RPMI7951 (cell line): ENCODE measurements at places on chromosomes 11 and 22. TPM values are rescaled to one million over a fixed set of nuclear protein-coding genes. Genes with fewer than 3 reads are reported as not detected.

- no peak for DNase-seq
These were observed 16.4 kb downstream of the TOM1 start for GRCh38 chr22:35315855-35316745.

DNA sequence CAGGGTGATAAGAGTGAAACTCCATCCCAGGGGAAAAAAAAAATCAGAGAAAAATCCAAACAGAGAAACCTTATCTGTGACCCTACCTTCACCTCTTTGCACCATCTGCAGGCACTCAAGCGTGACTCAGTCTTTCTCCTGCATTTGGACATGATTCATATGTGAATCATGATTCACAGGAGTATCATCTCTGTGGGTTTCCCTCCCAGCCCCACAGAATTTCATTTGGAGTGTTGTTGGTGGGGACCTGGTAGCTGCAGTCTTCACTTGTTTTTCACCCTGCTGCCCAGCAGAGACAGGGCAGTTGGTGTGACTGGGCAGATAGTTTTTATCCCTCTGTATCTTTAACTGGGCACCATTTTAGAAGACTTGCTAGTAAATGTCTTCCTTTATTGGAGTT lies 75.7 kb downstream of the DEPDC5 start:
- DNase-seq: peak; percentile 97

DNA sequence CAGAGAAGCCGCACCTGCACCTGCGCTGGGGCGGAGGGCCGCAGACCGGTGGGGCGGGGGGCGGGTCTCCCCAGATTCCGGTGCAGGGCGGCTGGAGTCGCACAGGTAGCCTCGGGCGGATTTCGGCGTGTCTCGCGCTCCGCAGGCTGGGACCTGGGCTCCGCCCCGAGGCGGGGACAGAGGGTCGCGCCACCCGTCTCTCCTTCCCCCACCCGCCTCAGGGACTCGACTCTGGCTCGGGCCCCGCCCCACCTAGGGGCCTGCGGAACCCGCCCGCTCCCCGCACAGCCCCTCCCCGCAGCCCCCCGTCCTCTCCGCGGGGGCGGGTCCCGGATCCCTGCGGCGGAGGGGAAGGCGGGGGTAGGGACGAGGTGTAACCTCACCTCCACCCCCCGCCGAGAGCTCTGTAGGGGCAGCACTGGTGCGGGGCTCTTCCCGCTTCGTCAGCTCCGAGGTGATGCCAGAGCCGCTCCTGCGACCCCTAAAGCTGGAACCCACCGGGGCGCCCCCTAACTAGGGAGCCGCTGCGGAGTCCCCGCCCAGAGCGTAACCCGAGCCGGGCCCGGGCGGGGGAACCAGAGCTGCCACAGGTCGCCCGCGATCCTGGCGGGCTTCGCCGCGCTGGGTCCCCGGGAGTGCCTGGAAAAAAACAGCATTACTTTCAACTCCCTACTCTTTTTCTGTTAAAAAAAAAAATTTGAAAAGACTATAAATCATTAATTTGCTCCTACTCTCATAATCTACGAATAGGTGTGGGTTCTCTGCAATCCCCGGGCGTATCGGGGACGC lies at the start of gene SLC29A2:
SLC29A2 (minus strand) TSS at position 134 of the 789 bp plus-strand sequence. CDS start 169 bp downstream, outside the sequence.
- peak; percentile 33 for DNase-seq

- DNase-seq: no peak
These were observed 3.4 kb downstream of the TOM1 start for GRCh38 chr22:35303029-35303624.

DNA sequence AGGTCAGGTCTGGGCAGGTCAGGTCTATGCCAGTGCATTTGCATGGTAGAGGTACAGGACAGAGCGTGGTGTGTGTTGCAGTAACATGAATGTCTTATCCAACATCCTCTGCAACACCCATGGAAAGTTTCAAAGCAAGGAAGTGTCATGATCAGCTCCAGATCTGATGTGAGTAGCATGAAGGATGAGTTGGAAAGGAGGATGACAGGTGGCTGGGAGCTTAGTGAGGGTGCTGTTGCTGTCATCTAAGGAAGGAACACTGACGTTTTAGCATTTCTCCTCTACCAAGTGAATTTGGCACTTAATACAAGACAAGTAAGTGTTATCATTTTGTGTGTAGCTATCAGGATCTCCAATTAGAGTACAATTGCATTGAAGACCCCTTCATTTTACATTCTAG lies 65.1 kb downstream of the GRK3 start:
- no peak for DNase-seq

DNA sequence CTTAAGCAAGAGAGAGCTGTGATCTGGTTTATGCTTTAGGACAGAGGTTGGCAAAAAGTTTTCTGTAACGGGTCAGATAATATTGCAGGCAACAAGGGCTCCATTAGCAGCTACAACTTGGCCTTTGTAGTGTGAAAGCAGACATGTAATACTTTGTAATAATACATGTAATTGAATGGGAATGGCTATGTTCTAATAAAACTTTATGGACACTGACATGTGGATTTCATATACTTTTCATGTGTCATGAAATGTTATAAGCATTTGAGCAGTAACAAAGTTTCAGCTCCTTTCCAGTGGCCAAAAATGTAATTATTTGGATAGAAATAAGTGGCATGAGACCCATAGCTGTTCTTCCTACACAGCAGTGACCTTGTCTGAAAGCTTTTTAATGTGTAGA lies 3.1 kb downstream of the DYNC2H1 start:
- DNase-seq: no peak

DNA sequence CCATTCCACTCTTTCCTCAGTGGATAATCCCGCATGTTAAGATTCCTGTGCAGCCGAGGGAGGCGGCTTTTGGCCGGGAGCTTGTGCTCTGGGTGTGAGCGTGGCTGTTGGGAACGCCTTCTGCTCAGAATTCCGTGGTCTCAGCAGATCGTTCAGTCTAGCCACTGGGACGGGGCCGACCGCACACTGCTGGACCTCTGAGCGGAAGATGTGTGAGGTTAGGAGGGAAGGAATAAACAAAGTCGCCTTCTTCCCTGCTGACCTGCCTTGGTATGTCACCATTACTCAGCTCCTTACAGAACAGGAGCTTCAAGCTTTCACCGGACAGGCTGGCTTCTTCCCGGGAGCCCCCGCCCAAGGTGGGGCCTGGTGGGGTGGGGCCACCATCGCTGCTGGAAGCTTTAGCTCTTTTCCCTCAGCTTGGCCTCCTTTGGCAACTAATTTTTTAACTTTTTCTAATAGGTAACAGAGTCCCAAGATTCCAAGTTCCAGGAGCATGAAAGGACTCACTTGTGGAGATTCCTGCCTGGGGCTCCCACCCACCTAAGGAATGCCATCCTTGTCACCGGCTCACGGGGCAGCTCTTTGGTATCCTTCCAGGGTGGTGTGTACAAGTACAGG lies 22.5 kb upstream of the SEPTIN5 start:
- DNase-seq: no peak

- DNase-seq: no peak
These were observed 203.7 kb downstream of the NELL1 start for GRCh38 chr11:20873054-20873453.

GRCh38 chr11:10497371-10498021 lies 42.4 kb downstream of the AMPD3 start:
- no peak for DNase-seq

DNA sequence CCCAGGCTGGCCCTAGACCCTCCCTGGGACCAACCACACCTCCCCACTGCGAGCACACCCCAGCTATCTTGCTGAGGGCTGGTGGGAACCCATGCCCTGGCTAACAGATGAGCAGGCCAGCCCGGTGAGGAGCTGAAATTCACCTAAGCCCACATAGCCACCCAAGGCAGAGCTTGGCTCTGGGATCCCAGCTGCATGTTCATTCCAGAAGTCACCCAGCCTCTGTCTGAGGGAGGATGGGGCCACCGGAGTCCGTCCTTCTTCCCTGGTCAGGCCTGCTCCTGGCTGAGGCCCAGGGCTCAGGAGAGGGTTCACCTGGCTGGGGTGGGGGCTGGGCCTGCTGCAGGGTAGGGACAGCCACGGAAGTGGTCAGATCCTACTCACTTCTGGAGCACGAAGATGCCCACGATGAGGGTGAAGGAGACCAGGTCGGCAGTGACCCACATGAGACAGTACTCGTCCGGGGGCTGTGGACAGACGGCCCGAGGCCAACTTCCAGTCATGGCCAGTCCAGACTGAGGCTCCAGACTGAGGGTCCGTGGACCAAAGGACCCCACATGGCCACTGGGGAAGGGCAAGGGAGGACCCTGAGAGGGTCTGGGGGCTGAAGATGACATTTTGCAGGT lies 6.6 kb upstream of the KLHL35 start:
- no peak for DNase-seq

DNA sequence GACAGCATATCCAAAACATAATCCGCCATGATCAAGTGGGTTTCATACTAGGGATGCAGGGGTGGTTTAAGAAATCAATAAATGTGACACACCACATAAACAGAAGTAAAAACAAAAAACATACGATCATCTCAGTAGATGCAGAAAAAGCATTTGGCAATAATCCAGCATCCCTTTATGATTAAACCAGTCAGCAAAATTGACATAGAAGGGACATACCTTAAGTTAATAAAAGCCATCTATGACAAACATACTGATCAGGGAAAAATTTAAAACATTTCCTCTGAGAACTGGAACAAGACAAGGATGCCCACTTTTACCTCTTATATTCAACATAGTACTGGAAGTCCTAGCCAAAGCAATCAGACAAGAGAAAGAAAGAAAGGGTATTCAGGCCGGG lies 49.6 kb downstream of the GAS2 start:
- no peak for DNase-seq

DNA sequence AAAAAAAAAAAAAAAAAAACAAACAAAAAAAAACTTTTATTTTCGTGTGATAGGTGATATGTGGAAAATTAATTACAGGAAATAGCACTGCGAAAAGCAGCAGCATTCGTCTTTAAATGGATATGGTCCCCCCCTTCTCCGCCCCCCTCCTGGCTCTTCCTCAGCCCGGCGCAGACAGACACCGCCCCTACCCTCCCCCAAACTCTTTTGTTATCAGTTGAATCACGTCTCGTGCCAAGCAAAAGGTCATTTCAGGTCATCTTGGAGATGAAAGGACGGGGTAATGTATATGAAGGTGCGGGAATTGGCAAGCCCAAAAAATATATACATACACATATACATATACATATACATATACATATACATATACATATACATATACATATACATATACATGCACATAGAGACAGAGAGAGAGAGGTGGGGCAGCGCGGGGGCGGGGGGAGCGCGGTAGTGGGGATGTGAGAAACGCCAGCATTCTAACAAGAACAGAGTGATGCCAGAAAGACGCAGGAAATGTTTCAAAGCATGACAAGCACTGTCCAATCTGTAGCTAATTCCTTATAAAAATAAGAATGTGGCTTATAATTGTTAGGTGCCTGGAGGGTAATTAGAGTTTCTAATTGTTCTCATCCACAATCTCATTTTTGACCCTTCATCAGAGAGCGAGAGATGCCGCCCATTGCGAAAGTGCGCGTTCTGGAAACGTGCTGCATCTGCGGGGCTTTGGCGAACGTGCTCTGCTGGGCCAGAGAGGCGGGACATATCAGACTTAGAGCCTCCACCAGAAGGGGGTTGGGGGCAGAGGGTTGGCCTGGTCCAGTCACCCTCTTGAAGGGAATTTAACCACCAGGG lies 214.5 kb upstream of the UBASH3B start:
- DNase-seq: no peak

- peak; percentile 24 for DNase-seq
These were observed 13.5 kb downstream of the FSHB start for GRCh38 chr11:30244265-30244664.

- peak; percentile 10 for DNase-seq
These were observed 680.9 kb upstream of the ANO5 start for GRCh38 chr11:21511835-21512440.

Gene JRKL
- total RNA-seq: 9.4 TPM in 2 replicates

Gene MYBPC3
- total RNA-seq: not detected in 2 replicates

Gene LDHAL6A
- not detected in 2 replicates for total RNA-seq

Gene FGF3
- not detected in 2 replicates for total RNA-seq

Gene ZP1
- 3.7 and 4.6 TPM in 2 replicates for total RNA-seq

Gene HNRNPUL2
- total RNA-seq: 10.2 and 11.8 TPM in 2 replicates

Gene CRYBA4
- total RNA-seq: not detected in 2 replicates

Gene SCGB2A2
- total RNA-seq: not detected in 2 replicates

Gene SHISAL1
- 1.6 and 2.1 TPM in 2 replicates for total RNA-seq

Gene CYP2D6
- total RNA-seq: not detected in 2 replicates

Gene OR51B5
- 1.8 and 2.0 TPM in 2 replicates for total RNA-seq

Gene BAIAP2L2
- total RNA-seq: 5.0 and 9.7 TPM in 2 replicates

Gene GAL
- not detected in 2 replicates for total RNA-seq

Gene IFTAP
- total RNA-seq: 40.8 and 58.0 TPM in 2 replicates

Gene FAT3
- 0.88 and 1.3 TPM in 2 replicates for total RNA-seq
